GM23248 (cell line): ENCODE measurements at places on chromosomes 2 and 18. TPM values are rescaled to one million over a fixed set of nuclear protein-coding genes. Genes with fewer than 3 reads are reported as not detected.

DNA sequence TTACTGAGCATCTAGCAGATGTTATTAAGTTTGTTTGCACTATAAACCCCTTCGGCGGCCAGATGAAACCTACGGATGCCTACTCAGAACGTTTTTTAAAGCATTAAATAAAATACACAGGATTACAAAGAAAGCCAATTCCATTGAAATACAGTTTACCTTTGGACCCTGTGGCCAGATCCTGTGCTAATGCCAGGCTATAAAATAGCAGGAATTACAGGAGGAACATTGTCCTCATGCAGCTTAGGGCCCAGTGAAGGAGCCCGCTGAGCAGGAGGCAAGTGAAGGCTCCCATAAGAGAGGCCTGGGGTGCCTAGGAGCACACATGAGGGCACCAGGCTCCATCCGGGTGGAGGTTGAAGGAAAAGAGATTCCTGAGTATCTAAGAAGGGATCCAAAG lies 310.4 kb downstream of the MTX2 start:
- H3K36me3 ChIP-seq, result no peaks in the 10 kb centered on the region
- no peak overlapping the region for H3K27ac ChIP-seq

DNA sequence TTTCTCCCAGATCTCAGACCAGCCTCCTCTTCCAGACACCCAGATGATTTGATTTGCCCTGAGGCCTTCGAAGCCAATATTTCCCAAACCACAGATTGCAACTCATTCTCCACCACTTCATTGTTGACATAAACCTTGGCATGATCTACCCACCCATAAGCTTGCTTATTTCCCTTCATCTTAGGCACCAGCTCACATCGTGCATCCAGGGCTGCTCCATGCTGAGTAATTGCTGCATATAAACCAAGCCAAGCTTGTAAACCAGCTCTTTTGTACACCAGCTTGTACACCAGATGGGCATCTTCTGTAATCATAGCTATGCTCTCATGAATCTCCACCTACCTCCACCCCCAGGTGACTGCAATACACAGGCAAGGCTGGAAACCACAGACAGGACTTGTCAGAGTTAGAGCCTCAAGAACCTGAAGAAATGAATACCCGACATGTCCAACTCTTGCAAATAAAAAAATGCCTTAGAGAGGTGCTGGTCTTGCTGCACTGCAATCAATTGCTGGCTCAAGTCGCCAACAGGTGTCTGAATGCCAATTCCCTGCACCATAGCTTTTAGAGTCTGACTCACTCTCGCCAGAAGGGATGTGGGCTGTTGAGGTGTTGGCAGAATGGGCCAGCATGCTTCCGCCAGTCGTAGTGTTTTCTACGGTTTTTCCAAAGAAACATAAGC lies 31.5 kb downstream of the TRABD2A start:
- H3K27me3 ChIP-seq, result no peaks in the 10 kb centered on the region
- no peaks in the 10 kb centered on the region for H3K36me3 ChIP-seq
- H3K27ac ChIP-seq, result no peak overlapping the region
- DNase-seq, result peak; percentile 51
- H3K4me1 ChIP-seq, result peaks cover 10% of the 10 kb centered on the region; the same call in 1 of the 2 replicates
- H3K4me3 ChIP-seq, result no peak overlapping the region

DNA sequence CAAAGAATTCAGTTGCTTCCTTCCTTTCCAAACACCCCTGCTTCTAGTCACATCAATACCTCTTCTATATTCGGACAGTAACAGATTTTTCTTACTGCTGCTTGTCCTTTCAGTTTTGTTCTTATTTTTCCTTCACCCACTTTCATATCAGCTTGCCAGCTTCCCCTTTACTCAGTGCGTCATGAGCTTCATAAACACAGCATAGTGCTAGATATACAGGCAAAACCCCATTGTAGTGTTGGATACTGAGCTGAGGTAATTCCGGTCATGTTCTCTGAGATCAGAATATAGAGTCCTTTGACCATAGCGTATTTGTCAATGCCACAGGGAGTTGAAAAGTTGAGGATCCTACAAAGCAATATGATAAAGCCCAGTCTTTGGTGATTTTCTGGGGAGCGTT lies 2.4 kb downstream of the FARP2 start:
- no peak overlapping the region for H3K27ac ChIP-seq
- H3K27me3 ChIP-seq, result no peaks in the 10 kb centered on the region
- H3K36me3 ChIP-seq, result peaks cover 12% of the 10 kb centered on the region; the same call in 1 of the 2 replicates
- H3K4me3 ChIP-seq, result no peak overlapping the region
- DNase-seq, result no peak

DNA sequence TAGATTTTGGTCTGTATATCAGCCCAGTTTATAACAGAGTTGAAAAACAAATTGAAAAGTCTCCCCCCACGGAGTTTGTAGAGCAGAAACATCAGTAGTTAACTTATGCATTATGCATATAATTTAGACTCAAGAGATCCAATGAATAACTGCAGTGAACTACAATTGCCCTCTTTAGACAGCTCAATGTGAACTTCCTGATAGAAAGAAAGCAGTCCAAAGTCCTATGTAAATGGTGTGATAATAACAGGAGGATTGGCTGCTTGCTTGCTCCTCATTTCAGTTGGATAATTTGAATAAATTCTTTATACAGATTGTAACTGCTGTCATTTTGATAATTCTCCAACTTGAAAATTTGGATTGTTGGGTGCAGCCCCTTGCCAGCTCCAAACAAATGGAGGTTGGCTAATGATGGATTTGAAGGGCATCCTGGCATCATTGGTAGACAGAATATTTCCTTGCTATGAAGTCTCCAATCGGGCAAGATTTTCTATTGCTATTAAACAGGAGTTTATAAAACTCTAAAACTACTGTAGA lies 297.1 kb downstream of the ASXL3 start:
- H3K4me1 ChIP-seq, result no peaks in the 10 kb centered on the region
- no peak overlapping the region for H3K4me3 ChIP-seq

The GRB14 gene
- 0.22 and 0.23 TPM in 2 replicates for polyA plus RNA-seq

- H3K4me1 ChIP-seq, result peaks cover 30% of the 10 kb centered on the region; the same call in 1 of the 2 replicates
- H3K36me3 ChIP-seq, result no peaks in the 10 kb centered on the region
- peak overlapping the region; percentile 41 for H3K27ac ChIP-seq
- H3K27me3 ChIP-seq, result no peaks in the 10 kb centered on the region
These were observed 622 bp downstream of the RAB12 start for GRCh38 chr18:8609659-8610458.

GRCh38 chr18:40676668-40677067 lies 1278.4 kb upstream of the PIK3C3 start:
- no peaks in the 10 kb centered on the region for H3K27me3 ChIP-seq
- H3K4me3 ChIP-seq, result no peak overlapping the region
- H3K4me1 ChIP-seq, result no peaks in the 10 kb centered on the region
- H3K36me3 ChIP-seq, result no peaks in the 10 kb centered on the region
- H3K27ac ChIP-seq, result no peak overlapping the region
